Stimulated activated CD4-positive, alpha-beta T cell treated with anti-CD3 and anti-CD28 coated beads, Interleukin-15, amount 100 ng/mL, for 1 hour (primary cell): ENCODE measurements at places on chromosomes 3 and 15.

GRCh38 chr15:93036951-93037819 lies 51.8 kb downstream of the RGMA start:
- DNase-seq: no peak

DNA sequence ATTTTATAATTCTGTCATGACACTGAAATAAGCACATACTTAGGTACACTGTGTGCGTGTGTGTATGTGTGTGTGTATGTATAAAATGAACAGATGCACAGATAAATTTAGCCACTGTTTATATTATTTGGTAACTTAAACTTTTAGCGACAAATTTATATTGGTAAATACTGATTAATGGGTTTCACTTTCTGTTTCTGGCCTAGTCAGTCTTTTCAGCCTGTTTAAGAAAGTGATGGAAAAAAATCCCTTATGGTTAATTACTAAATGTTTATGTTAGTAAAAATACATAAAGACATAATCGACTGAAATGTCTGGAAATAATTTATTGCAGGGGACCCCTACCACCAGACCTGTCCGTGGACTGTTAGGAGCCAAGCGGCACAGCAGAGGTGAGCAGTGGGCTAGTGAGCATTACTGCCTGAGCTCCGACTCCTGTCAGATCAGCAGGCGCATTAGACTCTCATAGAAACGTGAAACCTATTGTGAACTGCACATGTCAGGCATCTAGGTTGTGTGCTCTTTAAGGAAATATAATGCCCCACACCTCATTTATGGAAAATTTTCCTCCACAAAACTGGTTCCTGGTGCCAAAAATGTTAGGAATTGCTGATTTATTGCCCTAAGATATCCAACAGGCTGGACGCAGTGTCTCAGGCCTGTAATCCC lies 717.4 kb downstream of the SI start:
- no peak for DNase-seq

DNA sequence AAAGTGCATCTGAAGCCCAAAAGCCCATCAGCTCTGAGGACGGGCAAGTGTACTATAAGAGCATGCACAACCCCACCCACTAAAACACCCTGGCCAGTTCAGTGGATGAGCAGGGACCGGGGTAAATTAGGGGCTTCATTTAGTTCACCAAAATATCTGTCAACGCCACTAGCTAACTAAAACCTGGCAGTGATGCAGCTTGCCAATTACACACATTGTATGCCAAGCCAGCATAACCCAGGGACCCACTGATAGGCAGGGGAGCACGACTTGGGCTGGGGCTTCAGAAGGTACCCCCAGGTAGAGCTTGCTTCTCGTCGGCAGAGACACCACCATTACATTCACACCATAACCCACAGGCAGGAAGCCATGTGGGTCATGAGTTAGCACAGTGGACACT lies 47.0 kb downstream of the PTPN23 start:
- DNase-seq: no peak

DNA sequence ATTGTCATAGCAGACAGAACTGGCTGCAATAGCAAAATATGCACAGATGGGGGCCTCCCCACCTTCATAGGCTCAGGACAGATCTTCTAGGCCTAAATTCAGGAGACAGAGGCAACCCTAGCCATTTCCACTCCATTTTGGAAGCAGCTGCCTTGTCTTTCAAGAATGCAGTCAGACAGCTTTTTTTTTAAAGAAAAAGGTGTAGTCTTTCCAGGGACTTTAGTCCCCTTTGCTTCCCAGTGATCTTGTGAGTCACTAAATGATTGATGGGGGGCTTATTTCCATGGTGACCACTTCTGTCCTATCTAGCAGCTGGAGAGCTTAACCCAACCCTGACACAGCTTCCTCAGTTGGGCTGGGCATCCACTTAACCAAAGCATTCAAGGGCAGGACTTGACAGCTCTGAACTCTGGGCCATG lies 165.9 kb downstream of the TPRG1 start:
- no peak for DNase-seq

DNA sequence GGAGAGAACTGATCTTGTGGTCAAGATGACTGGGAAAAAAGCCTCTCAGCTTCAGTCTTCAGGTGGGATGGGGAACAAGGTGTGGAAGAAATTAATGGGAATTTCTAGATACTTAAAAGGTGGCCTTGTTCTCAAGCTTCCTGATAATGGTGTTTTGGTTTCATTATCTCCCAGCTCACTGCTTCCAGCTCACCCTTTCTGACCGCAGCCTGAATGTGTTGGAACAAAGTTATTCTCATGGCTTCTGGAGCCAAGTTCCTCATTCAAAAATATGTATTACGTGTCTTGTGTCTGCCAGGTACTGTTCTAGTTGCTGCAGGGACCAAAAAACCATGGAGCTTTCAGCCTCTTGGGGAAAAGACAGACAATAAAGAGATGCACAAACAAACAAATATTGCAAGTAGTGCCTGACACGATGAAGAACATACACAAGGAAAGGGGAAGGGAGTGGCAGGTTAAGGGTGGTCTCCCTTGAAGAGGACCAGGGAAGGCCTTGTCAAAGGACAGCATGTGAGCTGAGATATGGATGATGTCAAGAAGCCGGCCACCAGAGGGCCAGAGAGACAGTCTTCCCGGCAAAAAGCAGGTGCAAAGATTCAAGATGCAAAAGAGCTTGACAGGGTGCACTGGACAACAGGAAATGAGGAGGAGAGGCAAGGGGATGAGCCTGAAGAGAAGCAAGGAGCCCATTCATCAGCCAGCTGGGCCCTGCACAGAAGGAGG lies 35.5 kb downstream of the ARRDC4 start:
- DNase-seq: no peak

GRCh38 chr3:77869423-77869822 lies 829.5 kb downstream of the ROBO2 start:
- DNase-seq: no peak

- no peak for DNase-seq
These were observed 8.0 kb downstream of the MAP2K5 start for GRCh38 chr15:67550522-67550921.

- DNase-seq: no peak
These were observed 39.5 kb downstream of the TNIK start for GRCh38 chr3:171420667-171421066.

- DNase-seq: no peak
These were observed 97.1 kb downstream of the SLC25A26 start for GRCh38 chr3:66317750-66318376.

DNA sequence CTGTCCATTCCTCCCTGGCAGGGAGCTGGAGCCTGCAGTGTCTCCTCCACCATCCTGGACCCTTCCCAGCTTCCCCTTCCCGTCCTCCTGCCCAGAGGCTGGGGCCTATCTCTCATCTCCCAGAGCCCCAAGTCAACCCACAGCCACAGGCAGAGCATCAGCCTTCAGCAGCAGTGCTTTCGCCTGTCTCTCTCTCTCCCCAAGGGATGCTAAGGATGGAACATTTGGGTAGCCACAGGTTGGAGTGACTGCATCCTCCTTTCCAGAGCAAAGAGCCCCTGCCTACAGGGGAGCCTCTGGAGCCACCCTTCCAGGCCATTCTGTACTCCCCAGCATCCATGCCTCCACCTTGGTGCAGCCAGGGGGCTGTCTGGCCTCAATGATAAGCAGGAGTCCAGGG lies 4.2 kb downstream of the PLCB2 start:
- DNase-seq: no peak

- no peak for DNase-seq
These were observed 54.3 kb upstream of the SEC61A1 start for GRCh38 chr3:127997961-127998360.

GRCh38 chr3:140555666-140556065 lies 122.2 kb upstream of the TRIM42 start:
- no peak for DNase-seq

- no peak for DNase-seq
These were observed 80.8 kb downstream of the MOBP start for GRCh38 chr3:39548282-39548681.

- DNase-seq: no peak
These were observed 788 bp downstream of the FOXB1 start for GRCh38 chr15:60004846-60005351.

DNA sequence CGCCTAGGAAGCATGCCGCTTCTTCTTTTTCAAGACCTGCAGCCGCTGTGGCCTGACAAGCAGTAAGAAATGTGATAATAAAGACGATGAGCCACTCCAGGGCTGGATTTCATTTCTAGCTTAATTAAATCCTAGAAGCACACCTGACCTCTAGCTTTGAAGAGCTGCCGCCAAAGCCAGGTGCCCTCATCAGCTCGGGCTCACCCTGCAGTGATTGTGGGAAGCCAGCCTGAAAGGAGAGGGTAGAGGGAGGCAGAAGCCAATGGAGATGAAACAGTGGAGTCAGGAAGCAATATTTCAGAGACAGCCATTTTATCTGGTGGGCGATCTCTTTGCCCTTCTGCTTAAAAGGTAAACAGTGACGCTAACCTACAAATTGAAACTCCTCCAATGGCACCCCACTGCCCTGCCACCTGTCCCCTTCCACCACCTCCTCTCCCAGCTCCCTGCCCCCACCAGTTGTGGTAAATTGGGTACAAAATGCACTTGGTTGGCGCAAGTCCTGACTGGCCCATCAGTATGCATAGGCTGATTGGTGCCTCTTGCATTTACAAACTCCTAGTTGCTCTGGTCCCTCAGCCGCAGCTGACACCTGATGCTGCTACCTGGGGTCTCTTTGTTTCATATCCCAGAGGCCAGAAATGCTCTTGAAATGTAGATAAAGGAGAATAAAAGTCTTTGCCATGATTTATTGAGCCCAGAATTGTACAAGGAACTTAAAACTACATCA lies 385.3 kb downstream of the PDCD6IP start:
- DNase-seq: no peak

- DNase-seq: no peak
These were observed 104.2 kb upstream of the THRB start for GRCh38 chr3:24598695-24599470.

GRCh38 chr15:99998661-99999101 lies 265.4 kb upstream of the LYSMD4 start:
- DNase-seq: no peak

DNA sequence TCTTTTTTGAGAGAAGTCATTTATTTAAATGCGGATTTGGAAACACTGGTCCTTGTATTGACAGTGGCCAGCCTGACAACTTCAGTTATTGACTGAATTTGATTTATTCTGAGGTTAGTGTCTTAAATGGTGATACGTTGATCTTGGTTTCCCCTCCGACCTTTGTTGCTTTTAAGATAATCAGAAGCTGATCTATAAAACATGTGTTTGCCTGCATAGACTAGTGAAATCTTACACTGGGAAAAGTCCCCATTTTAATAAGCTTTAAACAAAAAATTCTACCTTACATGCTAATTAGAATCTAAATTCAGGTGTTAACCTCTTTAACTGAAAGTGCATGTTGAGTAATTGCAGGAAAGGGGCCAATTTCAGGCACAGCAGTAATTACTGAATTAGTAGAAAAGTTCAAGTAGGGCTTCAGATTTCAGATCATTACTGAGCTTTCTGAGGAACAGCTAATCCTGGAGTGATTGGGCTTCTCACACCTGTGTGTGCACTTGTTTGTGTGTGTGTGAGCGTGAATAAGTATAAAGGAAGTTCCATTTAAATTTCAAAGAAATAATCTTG lies 221.4 kb downstream of the SOX2 start:
- no peak for DNase-seq

- DNase-seq: no peak
These were observed 14.2 kb downstream of the IFT80 start for GRCh38 chr3:160384639-160385318.

GRCh38 chr3:11140030-11140712 lies 14.1 kb upstream of the HRH1 start:
- no peak for DNase-seq

- no peak for DNase-seq
These were observed 424.7 kb downstream of the ZBBX start for GRCh38 chr3:166955201-166955939.

GRCh38 chr3:88336894-88337293 lies 187.1 kb downstream of the C3orf38 start:
- DNase-seq: no peak

DNA sequence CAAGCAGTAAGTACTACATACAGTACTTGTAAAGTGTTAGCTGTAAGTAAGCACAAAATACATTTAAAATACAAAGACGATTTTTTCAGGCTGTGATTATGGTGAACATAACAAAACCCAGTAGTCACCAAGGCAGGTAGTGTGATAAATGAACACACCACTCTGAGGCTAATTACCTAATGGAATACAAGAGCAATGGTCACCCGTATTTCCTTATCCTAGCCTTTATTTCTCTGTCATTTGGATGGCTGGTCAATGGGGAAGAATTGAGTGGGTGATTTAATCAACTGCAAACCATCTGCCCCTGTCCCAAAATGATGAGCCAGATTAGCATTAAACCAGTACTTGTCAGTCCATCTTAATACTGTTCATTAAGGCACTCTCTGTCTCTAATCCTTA lies 89.2 kb upstream of the CGNL1 start:
- no peak for DNase-seq

GRCh38 chr15:96046620-96047240 lies 283.8 kb upstream of the NR2F2 start:
- DNase-seq: no peak

- DNase-seq: no peak
These were observed 1.3 kb downstream of the RNU5B-1 start for GRCh38 chr15:65305776-65306175.

DNA sequence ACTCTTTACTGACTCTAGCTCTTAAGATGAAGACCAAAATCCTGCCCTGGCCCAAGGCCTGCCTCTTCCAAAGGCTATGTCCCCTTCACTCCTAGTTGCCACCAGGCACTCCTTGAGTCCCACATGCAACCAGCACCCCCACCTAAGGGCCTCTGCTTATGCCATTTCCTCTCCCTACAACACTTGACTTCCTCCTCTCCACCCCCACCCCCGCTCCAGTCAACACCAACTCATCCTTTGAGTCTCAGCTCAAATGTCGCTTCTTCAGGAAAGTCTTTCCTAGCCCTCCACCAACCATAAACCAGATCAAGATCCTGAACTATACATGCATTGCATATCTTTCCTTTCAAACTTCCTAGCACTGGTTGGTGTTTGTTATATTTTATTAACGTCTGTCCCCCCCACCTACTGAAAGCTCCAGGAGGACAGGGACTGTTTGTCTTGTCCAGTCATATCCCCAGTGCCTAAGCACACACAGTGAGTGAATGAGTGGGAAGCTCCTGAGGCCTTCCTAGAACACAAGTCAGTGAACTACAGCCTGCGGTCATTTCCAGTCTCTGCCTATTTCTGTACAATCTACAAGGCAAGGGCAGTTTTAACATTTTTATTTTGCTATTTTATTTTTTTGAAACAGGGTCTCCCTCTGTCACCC lies 7.3 kb downstream of the TBC1D2B start:
- DNase-seq: no peak

- no peak for DNase-seq
These were observed 55.8 kb downstream of the POLR2M start for GRCh38 chr15:57762302-57762701.

DNA sequence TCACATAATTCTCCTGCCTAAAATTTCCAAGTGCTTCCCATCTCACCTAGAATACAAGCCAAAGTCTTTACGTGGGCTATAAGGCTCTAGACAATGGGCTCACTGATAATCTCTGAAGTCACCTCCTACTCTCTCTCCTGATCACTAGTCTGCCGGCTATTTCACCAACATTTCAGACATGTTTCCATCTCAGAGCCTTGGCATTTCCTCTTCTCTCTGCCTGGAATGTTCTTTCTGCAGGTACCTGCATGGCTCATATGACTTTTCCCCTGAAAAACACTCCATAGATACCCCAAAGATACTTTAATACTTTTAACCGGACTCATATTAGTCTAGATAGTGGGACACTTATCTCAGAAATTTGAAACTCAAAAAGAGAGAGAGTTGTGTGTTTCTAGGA lies 32.7 kb downstream of the CD200 start:
- no peak for DNase-seq
